Stromal cell of bone marrow (primary cell): ENCODE measurements at places on chromosomes 6 and 20.

DNA sequence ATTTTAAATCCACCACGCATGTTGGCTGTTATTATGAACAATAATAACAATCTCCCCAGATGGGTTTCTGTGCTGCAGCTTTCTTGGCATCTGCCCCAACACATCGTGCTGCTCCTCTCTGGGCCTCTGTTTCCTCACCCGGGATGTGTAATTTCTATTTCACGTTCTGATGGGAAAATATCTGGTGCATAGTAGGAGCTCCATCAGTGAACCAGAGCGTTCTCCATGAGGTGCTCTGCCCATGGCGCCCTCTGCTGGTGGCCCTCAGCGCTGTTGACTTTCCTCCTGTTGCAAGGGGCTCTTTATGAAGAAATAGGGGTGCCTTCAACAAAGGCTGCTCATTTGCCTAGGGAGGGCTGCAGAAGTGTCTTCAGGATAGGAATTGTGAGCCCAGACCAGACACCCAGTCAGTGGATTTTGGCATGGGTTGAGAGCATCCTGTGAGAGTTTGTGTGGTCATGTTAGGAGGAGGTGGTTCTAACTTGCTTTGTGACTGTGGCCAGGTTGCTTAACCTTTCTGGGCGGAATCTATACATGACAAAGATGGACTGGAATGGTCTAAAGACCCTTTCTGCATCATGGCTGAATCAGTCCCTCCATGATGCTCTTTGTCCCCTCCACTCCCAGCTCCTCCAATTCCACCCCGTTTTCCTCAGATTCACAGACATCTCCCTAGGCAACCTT is 8.1 kb downstream of the SCRT2 start:
- no peak for DNase-seq

- DNase-seq: no peak
These were observed 18.7 kb downstream of the BPHL start for GRCh38 chr6:3137057-3137777.

- no peak for DNase-seq
These were observed 95.3 kb upstream of the RSPO3 start for GRCh38 chr6:127023001-127023778.

DNA sequence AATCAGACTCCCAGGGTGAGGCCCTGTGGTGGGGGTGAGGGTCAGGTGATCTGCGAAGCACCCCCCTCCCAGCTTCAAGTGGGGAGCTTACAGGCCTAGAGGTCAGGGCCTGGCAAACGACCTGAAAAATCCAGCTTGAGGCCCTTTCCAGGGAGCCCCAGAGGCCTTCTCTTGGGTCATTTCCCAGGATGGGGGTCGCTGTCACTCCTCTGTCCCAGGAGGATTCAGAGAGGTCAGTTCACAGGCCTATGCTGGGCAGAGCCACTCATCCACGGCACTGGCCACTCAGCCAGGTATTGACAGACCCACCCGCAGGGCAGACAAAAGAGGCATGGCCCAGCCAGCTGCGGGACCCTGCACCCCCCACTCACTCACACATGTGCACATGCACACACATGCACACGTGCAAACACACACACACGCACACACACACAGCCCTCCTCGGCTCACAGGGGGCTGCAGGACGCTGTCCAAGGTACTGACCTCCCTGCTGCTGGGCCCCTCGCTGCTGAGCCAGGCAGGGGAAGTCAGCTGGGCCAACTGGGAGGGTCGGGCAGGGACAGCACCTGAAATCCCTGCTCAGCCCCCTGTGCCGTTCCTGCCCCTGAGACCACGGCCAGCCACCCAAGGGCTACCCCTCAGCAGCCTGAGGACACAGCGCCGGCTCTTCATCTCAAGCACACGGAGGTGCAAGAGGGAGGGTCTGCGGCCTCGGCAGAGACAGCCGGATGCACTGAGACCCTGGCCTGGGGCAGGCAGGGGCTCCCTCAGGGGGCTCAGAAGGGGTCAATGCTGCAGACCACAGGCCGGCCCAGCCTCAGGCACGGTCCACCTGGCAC is 113.8 kb downstream of the TAF4 start:
- no peak for DNase-seq

DNA sequence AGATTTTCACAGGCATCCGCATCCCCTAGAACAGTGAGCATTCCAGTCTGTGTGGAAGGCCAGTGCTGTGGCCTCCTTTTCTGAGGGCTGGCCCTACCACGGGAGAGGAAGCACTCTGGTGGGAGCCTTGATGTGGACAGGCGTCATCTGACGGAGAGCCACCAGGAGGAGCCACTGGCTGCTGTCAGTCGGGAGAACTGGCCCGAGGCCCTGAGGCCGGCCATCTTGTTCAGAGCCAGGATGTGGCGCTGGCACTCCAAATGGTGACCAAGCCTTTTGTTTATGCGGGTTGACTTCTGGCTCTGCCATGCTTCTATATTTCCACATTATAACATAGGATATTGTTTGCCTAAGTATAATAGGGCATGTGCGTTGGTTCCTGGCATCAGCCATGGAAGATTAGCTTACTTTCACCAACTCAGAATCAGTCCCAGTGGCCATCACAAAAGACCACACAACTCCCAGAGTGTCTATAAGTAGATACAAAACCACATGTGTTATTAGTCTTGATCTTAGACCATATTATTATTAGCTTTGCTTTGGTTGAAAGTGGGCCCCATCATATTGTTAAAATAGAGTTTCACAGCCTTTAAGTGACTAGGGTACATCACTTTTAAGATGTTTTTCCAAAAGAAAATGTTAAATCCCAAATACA is 273.9 kb upstream of the TAB2 start:
- no peak for DNase-seq

GRCh38 chr20:25237610-25238318 is 10.1 kb upstream of the PYGB start:
- peak; percentile 100 for DNase-seq

- DNase-seq: no peak
These were observed 20.8 kb downstream of the TGM6 start for GRCh38 chr20:2401527-2401926.

- DNase-seq: no peak
These were observed 134.9 kb upstream of the LRFN2 start for GRCh38 chr6:40722091-40722490.

GRCh38 chr6:52595000-52595795 is 18.3 kb upstream of the TRAM2 start:
- DNase-seq: peak; percentile 91
